ENCODE measurements at places on chromosomes 2 and 18.

DNA sequence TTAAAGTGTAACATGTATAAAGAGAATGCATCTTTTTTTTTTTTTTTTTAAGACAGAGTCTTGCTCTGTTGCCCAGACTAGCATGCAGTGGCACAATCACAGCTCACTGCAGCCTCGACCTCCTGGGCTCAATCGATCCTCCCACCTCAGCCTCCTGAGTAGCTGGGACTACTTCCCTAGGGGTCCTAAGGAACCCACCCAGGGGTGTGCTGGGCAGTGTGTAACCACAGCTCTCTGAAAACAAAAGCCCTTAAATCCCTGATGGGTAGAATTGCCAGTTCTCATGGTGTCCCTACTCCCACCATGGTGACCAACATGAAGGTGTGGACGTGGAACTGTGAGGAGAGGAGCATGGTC is 105.6 kb upstream of the ST3GAL5 start:
- no peak for DNase-seq

GRCh38 chr2:241844066-241844728 is 14.5 kb downstream of the PDCD1 start:
- DNase-seq: no peak

DNA sequence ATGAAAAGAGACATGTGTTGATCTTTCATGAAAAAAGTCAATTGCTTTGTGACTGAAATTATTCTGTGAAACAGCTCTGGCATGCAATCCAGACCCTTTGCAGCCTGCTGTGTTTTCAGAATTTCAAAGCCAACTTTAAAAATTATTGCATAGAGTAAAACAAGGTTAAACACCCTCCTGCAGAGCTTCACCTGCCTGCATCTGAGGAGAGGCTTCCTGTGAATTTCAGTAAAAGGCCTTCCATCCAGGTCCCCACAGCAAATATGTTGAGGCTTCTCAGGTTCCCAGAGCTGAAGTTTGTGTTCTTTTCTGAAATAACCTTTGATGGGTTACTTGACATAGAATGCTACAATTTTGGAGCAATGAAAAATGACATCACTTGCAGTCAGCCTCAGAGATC is 4.1 kb downstream of the XIRP2 start:
- DNase-seq: no peak

DNA sequence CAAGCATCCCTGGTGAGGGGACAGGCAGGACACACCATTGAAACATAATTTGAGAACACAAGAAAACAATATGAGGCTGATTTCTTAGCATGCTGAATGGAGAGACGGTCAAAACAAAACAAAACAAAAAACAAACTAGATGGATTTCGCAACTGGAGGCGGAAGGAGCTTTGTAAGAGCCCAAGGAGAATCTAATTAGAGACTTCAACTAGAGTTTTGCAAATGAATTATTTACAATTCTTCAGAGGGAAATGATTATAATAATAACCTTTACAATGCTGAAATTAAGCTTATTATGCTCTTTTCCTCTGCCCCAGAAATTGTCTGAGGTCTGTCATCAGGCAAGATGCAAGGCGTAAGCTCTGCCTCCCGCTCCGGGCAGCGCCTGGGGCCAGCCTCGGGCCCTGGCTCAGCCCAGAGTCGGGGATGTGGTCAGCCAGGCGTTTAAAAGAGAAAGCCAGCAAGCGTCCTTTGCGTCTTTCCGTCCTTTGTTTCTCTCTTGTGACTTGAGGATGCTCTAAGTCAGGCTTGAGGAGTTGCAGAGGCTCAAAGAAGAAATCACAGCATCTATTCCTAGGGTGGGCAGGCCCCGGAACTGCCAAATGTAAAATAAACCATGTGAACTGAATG is 139.6 kb downstream of the TWIST2 start:
- no peak for DNase-seq

GRCh38 chr2:66521291-66521922 is 86.5 kb downstream of the MEIS1 start:
- DNase-seq: no peak

All from H4 (cell line).